Ovary (tissue), 10 donors: ENCODE measurements at places on chromosomes 11 and 22. TPM values are rescaled to one million over a fixed set of nuclear protein-coding genes. Genes with fewer than 3 reads are reported as not detected.
A peak's percentile ranks its signal among the peaks of the same experiment; 100 is the strongest.

Gene CHRNA10
- total RNA-seq, result 1.6 TPM

Gene USP2
- total RNA-seq, result 5.6 TPM

Gene OR2D2
- total RNA-seq, result 0.22 TPM

Gene SMC1B
- total RNA-seq, result not detected

Gene YPEL1
- total RNA-seq, result 9.6 TPM

GRCh38 chr11:61589961-61590360 lies 9.1 kb upstream of the SYT7 start:
- DNase-seq, result no peak

- no peak for DNase-seq
These were observed 3.7 kb upstream of the XKR3 start for GRCh38 chr22:16828876-16829275.

- no peak for DNase-seq
These were observed 264.7 kb downstream of the TTC28 start for GRCh38 chr22:28414913-28415312.

- no peak for DNase-seq
These were observed 832.2 kb downstream of the NTM start for GRCh38 chr11:132202621-132203020.

DNA sequence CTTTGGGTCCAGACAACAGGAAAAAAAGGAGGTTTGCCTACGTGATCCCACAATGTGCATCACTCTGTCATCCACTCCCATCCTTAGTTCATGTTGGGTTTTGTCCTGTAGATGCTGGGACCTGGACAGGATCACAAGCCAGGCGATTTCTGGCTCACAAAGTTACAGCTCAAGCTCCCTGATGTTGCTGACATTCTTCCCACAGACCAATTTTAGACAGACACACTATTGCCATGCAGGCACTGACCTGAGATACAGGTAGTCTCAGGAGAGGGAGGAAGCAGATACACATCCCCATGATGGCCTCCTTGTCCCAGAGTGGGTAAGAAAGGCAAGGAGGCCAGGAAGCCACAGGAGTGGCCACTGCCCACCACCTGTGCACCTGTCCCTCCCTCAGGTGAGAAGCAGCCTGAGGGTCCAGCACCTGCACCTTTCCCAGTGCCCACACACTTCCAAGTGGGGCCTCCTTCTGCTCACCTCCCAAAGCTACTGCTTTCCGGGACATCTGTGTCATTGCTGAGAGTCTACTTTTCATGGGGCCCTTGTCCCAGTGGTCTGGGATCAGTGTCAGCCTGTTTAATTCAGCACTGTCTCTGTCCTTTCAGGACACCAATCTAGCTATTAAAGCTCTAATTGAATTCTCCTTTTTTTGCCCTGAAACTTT lies 52.0 kb upstream of the TOP3B start:
- DNase-seq, result no peak

DNA sequence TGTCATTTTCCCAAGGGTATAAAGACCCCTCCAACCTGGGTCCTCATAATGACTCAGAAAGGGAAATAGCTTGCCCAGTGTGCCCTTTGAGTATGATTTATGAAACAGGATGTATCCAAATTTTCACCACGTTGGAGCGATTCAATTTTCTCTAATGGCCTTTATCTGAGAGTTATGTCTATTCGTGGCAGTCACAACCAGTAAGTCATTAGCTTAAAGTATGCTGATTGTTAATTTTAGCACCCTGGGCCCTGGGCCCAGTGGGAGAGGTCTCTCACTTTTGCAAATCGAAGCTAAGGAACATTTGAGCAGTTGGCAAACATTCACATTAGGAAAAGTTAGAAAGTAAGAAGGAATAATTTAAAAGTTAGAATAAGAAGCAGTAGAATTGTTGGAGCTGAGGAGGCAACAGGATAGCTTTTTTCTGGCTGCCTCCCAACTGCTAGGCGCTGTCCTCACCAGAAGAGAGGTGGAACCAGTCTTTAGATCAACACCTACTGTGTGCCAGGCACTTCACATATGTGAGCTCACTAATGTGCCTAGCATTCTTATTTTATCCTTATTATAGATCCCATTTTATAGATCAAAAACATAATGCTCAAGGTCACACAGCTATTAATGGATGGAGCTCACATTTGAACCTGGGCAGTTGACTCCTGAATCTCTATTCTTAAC lies 24.5 kb downstream of the INSC start:
- DNase-seq, result no peak

DNA sequence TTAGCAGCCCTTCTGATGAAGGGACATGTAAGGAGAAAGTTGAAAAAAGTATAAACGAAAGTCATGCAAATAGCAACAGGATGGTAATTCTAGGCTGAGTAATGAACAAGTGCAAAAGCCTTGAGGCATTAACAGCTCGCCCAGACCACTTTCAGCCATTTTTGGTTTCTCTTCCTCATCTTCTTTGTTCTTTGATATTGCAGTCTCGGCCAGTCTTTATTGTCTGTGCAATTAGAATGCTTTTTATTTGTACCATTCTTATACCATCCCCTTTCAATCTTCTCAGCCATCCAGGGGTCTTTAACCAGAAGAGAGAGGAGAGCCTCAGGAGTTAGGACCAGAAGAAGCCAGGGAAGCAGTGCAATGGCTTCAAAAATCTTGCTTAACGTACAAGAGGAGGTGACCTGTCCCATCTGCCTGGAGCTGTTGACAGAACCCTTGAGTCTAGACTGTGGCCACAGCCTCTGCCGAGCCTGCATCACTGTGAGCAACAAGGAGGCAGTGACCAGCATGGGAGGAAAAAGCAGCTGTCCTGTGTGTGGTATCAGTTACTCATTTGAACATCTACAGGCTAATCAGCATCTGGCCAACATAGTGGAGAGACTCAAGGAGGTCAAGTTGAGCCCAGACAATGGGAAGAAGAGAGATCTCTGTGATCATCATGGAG lies 7.3 kb downstream of the TRIM34 start:
- DNase-seq, result no peak

DNA sequence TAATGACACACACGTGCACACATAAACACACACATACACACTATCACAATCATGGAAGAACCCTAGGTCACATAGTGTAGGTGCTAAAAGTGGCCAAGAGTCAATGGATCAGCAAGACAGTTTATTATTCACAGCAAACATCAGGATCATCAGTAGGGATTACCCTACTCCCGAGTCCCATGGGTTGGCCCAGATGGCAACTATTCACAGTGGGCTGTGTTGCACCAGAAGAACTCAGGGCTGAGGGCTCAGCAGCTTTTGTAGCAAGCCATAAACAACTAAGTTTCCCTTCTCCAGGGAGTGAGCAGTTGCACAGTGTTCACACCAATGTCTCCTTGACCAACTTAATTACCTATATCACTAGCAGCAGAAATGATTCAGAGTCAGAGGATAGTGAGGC lies 20.8 kb downstream of the PRDM11 start:
- DNase-seq, result no peak

DNA sequence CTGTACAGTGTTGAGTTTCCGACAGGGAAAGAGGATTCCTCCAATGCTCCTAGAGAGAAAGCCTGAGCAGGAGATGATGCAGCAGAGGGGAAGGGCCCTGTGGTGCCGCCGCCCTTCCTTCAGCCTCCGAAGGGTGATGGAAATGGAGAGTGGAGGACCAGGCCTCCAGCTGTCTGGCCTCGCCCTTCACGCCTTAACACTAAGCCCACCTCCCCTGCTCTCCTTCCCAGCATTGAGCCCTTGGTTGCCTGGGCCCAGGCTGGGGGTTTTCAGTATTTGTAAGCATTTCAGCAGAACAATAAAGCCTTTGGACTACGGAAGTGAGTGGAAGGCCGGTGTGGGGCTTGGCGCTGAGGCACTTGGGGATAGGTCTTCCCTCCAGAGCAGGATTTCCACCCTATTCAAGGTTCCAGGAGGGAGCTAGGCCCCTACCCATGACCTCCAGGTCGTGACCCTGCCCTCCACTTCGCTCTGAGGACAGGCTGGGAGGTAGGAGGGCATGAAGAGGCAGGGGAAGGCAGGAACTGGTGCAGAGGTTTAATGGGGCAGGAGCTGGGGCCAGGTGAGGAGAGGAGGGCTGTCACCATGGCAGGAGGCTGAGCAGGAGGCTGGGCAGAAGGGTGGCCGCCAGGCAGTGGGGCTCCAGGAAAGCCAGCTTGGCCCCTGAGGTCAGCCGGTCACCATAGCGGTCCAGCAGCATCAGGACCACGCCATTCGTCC lies 21.6 kb downstream of the TREH start:
- no peak for DNase-seq

- no peak for DNase-seq
These were observed 2.4 kb downstream of the FADS1 start for GRCh38 chr11:61814247-61814957.

GRCh38 chr11:125638315-125638714 lies 13.4 kb downstream of the CHEK1 start:
- DNase-seq, result no peak

GRCh38 chr11:15186146-15186545 lies 71.4 kb downstream of the INSC start:
- no peak for DNase-seq

GRCh38 chr22:46042786-46043185 lies 65.8 kb upstream of the WNT7B start:
- DNase-seq, result peak; percentile 27

DNA sequence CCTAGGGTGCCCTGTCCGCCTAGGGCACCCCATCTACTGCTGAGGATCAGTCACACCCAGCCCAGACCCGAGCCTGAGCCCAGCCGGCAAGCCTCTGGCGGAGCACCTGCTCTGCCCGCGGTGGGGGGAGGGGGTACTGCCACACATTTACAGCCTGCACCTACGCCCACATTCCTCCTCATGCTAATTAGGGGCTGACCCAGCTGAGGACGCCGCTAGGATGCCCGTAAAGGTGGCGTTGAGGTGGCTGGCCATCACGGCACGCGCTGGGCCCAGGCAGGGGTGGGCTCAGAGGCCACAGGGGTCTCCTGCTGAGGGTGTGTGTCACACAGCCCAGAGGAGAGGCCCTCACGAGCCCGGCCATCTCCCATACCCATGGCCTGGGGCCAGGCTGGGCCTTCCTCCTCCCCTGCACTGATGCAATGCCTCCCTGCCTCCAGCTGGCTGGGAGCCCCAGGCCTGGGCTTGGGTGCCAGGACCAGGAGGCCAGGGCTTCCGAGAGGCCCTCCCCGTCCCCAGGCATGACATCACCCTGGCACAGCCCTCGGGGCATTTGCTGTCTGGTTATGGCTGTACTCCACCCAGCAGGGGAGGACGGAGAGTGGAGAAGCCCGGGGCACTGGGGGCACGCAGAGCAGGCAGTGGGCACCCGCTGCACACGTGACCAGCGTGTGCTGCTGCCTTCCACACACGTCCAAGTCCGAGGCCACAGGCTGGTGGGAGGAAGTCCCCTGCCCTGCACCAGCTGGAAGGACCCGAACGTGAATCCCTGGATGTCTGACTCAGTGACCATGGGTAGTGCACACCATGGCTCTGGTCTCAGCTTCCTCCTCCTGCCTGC lies 12.7 kb downstream of the DUSP8 start:
- DNase-seq, result peak; percentile 67

- no peak for DNase-seq
These were observed 20.1 kb downstream of the SCN4B start for GRCh38 chr11:118132385-118133151.

- no peak for DNase-seq
These were observed 337.0 kb downstream of the SHANK2 start for GRCh38 chr11:70915158-70915985.

GRCh38 chr11:130609121-130610035 lies 160.9 kb downstream of the ADAMTS15 start:
- DNase-seq, result peak; percentile 76

DNA sequence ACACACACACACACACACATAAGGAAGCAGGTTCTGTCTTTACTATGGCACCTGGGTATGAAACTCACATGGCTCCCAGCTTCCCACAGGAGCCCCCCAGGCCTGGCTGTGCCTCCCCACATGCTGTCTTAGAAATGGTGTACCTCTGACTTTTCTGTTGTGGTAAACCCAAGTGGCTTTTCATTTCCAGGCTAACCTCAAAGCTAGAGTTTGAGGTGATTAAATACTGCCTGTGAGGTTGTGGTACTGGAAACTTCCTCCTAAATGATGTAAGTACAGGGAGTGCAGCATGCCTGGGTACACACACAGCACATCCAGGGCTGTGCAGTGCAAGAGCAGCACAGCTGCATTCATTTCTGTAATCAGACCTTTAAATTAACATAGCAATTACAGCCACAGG lies 34.4 kb downstream of the ME3 start:
- DNase-seq, result no peak

DNA sequence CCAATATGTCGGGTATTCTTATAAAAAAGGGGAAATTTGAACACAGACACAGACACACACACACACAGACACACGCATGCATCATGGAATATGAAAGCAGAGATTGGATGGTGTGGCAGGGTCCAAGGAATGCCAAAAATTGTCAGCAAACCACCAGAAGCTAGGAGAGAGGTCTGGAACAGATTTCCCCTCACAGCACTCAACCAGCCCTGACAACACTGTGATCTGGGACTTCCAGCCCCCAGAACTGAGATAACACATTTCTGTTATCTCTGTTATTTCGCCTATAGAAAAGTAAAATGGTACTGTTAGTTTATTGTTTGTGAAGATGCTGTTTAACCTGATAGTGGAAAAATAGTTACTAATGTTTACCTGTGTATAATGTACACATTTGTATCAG lies 145.4 kb upstream of the ZBED5 start:
- DNase-seq, result no peak

DNA sequence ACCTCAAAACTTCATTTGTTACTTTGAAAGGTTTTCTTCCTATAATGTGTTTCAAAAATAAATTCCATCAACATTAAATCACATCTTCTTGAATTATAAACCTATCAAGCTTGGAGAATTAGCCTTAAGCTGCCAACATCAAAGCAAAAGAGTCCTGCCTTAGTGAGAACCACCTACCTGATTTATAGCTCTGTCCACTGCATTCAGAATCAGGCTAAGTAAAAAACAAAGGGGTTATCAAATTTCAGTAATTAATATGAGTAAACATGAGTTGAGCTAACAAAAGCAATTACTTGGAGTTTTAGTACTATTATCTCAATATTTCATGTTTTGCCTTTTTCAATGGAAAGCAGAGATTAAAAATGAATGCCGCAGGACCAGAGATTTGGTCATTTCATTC lies 73.9 kb downstream of the CADM1 start:
- no peak for DNase-seq
